ENCODE measurements at places on chromosomes 11 and 22.

- DNase-seq: no peak
Measured at GRCh38 chr11:102005306-102005705, 41.9 kb upstream of the CFAP300 start.

- DNase-seq: no peak
Measured at GRCh38 chr11:102927624-102927990, 27.9 kb downstream of the MMP13 start.

- no peak for DNase-seq
Measured at GRCh38 chr22:23075525-23076216, 5.4 kb downstream of the GNAZ start.

DNA sequence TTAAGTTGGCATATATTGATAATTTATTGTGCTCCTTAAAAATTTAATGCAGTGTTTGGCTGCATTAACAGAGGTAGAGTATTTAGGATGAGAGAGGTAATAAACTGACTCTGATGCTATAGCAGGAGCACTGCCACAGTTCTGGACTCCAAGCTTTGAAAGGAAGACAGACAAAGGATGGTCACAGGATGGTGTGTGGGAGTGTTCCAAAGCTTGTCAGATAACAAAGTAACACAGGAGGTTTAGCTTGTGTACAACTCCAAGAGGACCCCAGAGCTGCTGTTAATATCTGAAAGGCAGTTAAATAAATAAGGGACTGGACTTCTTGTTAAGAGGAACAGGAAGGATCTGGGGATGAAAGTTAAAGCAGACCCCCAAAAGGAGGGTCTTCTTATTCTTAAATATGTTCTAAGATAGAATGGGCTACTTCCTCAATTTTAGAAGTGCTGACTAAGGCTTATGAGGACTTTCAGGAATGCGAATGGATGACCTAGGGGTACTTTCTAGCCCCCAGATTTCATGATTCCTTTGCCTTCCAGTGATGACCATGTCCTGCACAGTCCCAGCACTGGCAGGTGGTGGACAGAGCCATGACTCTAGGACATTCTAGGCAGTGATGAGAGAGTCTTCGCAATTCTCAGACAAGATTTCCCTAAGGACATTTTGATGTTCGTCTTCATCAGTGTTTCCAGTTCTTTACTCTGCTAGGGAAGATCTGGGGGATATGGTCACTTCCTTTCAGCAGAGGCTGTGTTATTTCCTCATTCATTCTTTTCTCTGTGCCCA lies 149.1 kb upstream of the RASSF10 start:
- DNase-seq: no peak

DNA sequence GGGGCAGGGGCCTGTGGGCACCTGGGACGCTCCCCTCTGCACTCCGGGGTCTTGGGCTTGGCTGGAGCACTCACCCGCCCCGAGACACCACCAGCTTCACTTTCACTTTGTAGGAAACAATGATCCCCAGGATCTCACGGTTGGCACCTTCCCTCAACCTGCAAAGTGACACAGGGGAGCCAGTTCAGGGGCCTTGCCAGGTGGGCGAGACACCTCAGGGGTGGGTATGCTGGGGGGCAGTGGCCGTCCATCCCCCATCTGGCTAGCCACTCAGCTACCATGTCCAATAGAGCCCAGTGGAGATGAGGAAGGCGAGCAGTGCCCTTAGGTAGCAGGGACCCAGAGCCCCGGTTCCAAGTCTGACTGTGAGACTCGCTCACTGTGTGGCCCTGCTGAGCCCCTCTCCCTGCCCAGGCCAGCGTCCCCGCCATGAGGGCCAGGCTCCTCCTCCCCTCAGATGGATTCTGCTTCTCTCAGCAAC lies 32.3 kb downstream of the TPBGL start:
- no peak for DNase-seq

- no peak for DNase-seq
Measured at GRCh38 chr11:19316434-19316833, 75.7 kb upstream of the E2F8 start.

DNA sequence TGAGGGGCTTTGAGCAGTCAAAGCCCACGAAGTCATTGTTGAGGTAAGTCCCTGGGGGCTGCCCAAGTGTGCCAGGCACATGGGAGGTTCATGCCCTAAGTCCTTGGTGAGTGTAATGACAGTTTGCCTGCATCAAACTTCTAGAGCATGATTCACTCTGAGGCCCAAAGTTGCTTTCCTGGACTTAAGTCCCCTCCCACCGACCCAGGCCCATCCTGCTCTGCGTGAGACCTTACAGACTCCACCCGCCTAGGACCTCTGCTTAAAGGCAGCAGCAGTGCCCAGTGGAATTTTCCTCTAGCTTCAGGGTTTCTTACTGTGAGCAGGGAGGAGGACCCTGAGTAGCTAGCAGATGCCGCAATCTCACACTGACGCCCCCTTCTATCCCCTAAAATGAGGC lies 5.7 kb upstream of the PVALB start:
- no peak for DNase-seq

DNA sequence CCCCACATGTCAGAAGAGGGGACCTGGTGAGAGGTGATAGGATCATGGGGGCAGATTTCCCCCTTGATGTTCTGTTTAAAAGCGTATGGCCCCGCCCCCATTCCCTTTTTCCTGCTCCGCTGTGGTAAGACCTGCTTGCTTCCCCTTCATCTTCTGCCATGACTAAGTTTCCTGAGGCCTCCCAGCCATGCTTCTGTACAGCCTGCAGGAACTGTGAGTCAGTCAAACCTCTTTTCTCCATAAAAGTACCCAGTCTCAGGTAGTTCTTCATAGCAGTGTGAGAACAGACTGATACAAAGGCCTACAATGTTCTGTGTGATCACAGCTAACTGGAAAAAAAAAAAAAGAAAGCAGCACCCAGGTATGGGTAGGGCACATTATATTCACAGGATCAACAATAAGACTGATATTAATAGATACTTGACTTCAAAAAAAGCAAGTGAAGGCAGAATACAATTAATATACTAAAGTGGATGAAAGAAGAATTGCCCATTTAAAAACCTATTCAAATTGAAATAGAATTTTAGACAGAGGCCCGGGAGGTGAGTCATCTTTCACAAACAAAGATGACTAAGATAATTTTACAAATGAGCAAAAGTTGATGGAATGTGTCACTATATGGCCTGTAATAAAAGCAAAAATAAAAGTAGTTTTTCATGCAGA lies 1.7 kb upstream of the OR52K1 start:
- no peak for DNase-seq

DNA sequence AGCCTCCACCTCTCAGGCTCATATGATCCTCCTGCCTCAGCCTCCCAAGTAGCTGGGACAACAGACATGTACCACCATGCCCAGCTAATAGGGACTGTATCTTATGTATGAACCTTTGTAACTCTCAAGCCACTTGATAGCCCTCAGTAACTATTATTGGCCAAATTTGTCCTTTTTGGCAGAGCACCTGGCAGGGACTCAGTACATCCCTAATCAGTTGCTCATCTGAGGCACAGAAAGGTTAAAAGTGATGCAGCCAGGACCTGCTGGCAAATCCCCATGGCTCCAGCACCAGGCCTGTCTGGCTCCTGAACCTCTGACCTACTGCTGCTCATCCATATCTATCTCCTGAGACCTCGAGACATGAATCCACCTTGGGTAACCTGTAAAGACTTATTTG lies 21.1 kb upstream of the XBP1 start:
- no peak for DNase-seq

- DNase-seq: no peak
Measured at GRCh38 chr11:46410021-46410420, 18.4 kb upstream of the CHRM4 start.

- no peak for DNase-seq
Measured at GRCh38 chr11:6979365-6979764, 40.8 kb downstream of the ZNF214 start.

- DNase-seq: no peak
Measured at GRCh38 chr22:46854125-46854870, 91.8 kb downstream of the TBC1D22A start.

DNA sequence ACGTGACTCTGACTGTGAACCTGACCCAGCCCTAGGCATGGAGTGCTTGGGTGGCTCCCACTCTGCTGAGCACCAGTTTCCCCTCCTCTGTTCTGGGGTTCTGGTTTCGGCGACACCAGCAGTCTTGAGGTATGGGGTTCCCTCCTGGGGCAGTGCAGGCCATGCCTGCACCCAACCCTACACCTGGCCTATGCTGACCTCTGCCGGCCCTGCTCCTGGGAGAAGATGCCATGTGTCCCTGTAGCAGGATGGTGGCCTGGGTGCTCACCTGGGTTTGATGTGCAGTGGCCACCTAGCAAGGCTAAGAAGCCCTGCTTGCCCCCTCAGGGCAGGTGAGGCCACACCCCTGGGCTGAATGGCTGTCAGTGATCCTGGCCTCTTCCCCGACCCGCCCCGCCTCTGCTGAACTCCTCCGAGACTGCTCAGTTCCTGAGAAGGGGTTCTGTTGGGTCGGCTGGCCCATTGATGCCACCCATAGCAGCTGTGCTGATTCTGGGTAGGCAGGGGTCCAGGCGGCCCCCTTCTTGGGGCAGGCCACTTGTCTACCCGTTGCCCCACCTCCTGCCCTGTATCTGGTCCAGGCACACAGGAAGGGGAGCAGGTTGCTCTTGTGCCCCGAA lies 2.4 kb downstream of the ZDHHC8 start:
- DNase-seq: no peak

DNA sequence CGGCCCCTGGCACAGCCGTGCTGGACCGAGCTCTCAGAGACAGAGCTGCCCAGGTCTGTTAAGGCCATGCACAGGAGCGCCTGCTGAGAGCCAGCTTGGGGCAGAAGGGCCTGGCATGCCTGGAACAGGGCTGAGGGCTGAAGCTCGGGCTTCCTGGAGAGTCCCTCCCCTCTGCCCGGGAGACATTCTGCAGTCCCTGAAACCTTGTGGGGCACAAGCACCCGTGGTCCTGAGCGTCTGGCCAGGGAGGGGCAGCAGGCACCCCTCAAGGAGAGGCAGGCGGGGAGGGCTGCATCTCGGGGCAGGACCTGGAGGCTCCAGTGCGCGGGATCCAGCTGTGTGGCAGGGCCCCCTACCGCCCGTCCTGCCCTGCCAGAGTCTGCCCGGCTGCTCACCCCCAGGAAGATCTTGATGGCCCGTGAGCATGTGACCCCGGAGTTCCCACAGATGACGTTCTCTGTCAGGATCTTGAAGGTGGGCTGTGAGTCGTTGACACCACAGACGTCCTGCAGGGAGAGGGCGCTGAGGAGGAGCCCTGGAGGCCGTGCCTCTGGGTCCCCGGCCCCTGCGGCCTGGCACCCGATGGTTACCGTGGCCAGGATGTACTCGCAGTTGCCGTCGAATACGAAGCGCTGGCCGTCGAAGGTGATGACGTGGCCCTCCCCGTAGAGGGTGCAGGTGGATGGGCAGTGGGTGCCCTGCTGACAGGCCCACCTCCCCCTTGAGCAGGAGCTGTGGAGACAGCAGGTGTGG lies 10.9 kb downstream of the MUC6 start:
- DNase-seq: no peak

DNA sequence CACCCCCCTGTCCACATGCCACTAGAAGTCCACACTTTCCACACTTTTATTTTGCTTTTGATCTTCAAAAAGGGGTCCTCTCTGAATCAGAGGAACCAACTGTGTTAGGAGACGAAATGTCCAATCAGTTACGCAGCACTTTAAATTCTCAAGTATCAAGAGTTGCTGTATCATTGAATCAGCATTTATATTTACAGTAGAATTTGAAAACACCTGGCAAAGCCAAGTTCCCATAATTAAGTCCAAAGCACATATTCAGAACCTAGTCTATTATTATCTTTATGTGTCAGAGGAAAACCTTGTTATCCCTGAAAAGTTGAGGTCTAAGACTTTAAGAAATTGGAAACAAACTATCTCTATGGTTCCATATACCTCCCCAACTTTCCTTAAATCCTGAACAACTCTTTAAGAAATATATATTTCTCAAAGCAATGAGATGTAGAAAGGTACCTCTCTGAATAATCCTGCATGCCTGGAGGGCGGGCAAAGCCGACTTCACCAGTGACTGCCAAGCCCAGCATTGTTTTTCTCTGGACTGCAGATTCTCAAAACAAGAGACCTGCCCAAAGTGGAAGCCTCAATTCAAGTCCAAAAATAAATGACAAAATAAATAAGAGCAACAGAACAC lies 75.9 kb upstream of the ARFGAP3 start:
- no peak for DNase-seq

DNA sequence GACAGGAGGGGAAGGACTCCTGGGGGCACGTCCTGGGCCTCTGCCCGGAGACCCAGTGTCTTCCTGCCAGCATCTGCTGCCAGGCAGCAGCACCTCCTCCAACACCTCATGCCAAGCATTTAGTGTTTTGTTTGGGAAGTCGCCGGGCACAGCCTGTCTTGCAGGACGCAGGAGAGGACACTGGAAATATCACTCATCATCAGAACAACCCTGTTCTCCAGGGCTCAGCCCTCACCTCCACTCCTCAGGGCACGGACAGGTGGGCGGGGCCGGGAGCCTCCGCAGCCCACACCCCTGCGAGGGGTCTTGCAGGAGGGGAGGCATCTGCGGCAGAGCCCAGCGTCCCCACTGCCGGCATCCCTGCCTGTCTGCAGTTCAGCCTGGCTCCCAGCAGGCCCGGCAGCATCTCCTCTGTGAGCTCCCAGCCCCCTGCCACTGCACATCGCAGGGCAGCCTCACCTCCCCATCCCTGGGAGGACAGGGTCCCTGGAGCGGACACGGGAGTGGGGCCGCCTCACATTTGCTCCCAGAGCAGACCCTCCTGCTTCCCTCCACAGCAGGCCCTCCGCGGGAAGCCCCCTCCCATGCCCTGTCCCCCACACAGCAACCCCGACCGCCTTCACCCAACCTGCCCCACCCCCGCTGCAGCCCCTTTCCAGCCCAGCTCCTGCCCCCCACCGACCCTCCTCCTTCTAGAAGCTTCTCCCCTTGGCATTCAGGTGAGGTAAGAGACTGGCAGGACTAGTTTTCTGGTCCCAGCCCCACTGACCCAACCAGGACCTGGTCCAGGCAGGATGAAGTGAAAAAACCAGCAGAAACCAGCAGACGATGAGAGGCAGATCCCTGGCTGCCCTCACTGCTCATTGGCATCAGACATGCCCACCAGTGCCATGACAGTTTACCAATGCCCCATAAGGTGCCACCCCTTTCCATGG lies 72.7 kb downstream of the BRD1 start:
- DNase-seq: no peak

- DNase-seq: peak; percentile 27
Measured at GRCh38 chr11:57288771-57289579, 35.8 kb downstream of the TNKS1BP1 start.

DNA sequence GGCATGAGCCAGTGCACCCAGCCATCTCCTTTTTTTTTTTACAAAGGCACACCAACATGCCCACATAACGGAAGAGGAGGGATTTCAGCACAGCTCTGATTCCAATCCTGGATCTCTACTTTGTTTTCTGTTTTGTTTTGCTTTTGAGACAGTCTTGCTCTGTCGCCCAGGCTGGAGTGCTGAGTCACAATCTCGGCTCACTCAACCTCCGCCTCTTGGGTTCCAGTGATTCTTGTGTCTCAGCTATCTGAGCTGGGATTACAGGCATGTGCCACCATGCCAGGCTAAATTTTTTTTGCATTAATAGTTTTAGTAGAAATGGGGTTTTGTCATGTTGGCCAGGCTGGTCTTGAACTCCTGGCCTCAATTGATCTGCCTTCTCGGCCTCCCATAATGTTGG lies 28.1 kb downstream of the VSTM5 start:
- no peak for DNase-seq
